NCI-H1048 (cell line): ENCODE measurements at places on chromosomes 16 and 17.

DNA sequence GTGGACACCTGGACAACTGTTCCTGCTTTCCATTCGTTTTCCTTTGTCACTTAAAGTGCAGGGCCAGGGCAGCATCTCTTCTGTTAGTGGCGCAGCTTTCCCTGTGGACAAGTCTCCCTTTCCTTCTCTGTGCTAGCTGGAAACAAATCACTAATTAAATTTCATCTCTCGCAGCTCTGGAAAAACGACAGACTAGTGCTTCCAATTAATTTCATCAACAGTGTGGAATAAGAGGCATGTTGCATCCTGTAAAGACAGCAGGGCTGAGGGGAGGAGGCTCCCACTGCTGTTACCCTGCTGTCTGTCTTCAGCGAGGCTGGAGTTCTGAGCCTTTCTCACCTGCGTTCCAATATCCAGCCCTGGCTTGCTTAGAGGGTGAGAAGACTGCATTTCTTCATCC lies 352.1 kb upstream of the HSBP1 start:
- DNase-seq: no peak

DNA sequence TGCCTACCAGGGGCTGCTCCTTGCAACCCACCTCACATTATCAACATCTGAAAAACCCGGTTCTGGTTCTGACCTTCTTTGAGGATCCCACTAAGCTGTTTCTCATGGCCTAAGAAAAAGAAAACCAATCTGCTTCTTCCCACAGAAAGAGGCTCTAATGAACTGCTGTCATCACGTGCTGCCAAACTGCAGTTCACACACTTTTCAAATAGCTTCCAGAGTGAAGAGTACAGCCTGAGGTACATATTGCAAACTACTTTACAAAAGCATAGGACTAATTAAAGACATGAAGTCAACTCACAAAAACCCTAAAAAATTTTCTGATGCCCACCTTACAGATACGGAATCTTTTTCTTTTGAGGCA lies 36.7 kb downstream of the SMG6 start:
- DNase-seq: no peak

DNA sequence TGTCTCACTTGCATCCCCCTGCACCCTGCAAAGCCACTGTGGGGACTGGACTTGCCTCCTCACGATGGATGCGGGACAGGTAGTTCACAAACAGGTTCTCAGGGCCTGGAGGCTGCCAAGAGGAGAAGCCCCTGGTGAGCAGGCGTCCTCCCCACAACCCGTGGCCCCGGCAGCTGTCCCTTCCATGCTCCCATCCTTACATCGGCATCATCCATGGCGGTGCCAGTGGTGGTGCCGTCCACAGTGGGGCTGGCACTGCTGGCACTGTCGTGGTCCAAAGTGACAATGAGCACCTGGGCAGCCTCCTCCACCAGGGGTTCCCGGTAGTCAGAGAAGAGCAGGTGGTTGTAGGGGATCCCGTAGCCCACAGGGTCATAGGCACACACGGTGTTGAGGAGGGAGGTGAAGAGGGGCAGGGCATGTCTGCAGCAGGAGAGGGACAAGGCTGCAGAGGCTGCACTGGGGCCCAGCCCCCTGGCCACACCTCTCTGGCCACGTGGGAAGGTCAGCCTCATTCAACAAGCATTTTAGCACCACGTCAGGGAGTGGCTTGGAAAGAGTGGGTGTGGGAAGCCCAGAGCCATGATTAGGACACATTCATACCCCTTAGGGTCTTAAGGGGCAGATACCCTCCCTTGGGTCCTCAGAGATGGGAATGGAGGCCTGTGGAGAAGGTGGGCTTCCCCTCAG lies 12.6 kb downstream of the HID1 start:
- DNase-seq: no peak

- no peak for DNase-seq
Observed at GRCh38 chr16:85706449-85707034, 17.8 kb upstream of the GINS2 start.

DNA sequence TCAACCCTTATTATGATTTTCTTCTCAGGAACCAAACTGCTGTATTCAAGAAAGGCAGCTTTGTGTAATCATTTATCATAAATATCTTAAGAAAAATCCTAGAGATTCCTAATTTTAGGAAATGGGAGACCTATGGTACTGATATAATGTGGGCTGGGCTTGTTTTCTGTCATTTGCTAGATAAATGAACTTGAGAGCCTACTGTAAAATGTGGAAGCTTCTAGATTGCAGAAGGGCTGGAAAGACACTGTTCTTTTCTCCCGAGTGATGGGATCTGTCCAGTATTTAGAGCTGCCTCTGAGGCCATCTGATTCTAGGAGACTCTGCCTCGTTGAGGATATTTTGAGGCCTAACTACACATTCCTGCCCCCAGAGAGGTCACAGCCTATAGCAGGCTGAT lies 19.9 kb upstream of the STH start:
- no peak for DNase-seq

DNA sequence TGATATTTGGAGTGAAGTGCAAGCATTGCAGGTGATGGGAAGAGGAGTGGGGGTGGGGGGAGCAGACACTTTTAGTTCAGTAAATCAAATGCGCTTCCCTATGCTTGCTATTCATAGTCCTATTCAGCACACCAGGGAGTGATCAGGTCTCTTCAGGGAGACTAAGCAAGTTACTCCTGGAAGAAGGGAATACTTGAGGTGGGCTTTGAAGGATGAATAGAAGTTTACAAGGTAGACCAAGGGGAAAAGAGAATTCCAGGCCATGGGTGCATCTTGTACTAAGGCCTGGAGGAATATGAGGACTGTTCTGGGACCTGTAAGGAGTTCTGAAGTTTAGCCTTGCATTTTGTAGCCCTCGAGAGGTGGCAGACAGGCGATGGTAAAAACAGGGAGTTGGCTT lies 40.1 kb upstream of the LGALS9 start:
- DNase-seq: no peak

DNA sequence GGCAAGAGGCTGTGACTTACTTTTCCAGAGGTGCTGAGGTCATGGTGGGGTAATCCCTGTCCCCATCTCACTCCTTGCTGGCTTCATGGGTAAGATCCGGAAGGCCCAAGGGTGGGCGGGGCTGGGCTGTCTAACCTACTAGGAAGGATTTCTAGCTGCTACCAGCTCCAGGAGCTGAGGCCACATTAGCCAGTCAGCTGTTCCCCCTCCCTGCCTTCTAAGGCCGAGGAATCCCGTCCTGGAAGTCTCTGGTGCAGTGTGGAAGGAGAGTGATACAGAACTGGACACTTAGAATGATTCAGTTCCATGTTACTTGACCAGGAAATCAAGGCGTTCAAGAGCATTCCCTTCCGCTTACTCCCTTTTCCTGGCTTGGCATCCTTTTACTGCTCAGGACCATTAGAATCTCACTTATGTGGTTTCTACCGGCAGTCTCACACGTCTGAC lies 8.9 kb downstream of the GNGT2 start:
- no peak for DNase-seq
